NCI-H2081 (cell line): ENCODE measurements at places on chromosomes 7 and 10.

- DNase-seq, result no peak
Observed at GRCh38 chr10:62732841-62733653, 71.5 kb upstream of the ADO start.

DNA sequence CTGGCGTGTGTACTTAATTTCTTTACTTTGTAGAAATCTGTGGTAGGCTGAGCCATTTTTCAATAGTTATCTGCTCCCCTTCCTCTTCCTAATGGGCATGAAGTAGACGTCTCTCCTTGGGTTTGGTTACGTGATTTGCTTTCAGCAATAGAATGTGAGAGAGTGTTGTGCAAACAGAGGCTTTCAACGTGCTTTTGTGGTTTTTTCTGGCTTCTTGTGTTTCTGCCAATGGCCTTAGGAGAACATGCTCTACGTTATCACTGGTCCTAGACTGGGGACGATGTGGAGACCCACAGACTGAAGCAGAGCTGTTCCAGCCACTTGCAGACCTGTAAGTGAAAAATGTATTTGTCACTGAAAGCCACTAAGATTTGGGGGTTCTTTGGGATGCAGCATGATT is 107.2 kb upstream of the NPTX2 start:
- no peak for DNase-seq

- peak; percentile 62 for DNase-seq
Observed at GRCh38 chr10:29266641-29267040, 22.2 kb upstream of the LYZL1 start.

GRCh38 chr10:69446229-69446628 is 5.0 kb upstream of the TSPAN15 start:
- DNase-seq, result no peak

DNA sequence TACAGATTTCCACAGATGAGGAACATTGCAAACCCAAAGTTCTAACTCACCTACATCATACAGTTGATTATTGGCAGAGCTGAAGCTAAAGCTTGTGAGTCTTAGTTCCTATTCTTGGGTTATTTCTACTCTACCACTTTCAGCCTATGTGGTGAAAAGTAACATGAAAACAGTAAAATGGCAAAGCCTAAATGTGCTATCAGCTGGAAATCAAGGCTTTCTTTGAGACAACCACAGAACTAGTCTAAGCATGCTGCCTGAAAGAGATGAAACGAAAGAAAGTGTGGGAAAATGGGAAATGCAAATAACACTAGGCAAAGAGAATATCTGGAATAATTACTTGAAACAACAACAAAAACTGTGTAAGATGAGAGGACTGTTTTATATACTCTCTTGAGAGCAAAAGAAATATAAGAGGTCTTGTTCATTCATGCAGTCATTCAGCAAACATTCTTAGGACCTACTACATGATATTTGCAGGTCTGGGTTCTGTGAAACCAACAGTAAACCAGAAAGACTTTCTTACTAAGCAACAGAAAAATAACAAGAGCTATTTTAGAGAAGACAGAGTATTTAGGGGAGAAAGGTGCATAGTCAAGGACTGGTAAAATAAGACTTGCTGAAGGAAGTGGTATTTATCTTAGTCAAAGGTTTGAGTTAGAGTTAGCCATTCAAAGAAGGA is 437.1 kb downstream of the HTR7 start:
- no peak for DNase-seq

DNA sequence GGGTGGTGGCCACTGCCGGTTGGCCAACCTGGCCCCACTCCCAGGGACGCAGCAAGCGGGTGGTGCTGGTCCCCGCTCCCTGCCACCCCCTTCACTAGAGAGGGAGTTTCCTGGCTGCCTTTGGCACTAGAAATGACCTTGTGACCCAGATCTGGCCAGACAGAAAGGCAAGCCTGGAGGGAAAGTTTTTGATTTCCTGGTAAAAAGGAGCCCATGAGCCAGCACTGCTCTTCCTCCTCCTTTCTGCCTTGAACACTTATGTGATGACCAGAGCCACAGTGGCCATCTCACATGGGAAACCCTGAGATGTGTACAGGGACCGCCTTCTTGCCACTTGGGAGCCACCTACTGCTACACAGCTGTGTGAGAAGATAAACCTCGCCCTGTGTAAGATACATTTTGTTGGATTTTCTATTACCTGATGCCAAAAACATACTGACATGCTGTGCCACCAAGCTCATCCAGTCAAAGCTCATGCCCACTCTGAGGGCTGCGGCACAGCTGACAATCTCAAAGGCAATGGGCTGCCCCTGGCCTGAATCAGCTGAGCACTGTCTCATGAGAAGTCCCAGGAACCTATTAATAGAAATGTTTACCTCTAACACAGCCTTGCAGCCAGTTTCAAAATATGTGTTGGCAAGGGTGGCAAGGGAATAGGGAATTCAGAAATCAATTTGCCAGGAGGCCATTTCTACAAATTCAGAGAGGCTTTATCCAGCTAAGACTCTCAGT is 94.0 kb downstream of the CYTH3 start:
- DNase-seq, result no peak

- peak; percentile 0 for DNase-seq
Observed at GRCh38 chr10:123995461-123996131, 97.8 kb downstream of the CHST15 start.

- DNase-seq, result no peak
Observed at GRCh38 chr10:14431868-14432267, 101.1 kb upstream of the FRMD4A start.

- DNase-seq, result peak; percentile 95
Observed at GRCh38 chr7:135773464-135773863, 24.9 kb upstream of the FAM180A start.

GRCh38 chr10:86340991-86341260 is 25.7 kb downstream of the GRID1 start:
- DNase-seq, result no peak

- DNase-seq, result no peak
Observed at GRCh38 chr7:143967398-143967797, 12.8 kb downstream of the OR2F1 start.

DNA sequence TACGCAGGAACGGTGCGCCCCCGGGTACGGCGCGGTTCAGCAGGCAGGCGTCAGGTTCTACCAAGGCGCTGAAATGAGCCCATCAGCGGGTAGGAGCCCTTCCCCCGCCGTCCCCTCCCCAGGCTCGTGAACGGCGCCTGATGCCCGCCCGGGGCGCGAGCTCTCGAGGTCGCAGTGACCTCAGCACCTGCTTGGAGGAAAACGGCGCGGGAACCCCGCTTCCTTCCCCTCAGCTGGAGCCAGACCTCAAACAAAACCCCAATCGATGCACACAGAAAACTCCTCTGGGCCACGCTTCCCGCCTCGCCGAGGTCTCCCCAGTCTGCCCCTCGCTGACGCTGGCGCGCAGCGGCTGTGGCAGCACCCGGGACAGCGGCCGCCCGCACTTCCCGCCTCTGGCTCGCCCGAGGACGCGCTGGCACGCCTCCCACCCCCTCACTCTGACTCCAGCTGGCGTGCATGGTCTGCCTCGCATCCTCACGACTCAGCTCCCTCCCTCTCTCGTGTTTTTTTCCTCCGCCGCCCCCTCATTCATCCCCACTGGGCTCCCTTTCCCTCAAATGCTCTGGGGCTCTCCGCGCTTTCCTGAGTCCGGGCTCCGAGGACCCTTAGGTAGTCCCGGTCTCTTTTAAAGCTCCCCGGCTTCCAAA is 514 bp upstream of the GAD2 start:
- DNase-seq, result peak; percentile 75

- no peak for DNase-seq
Observed at GRCh38 chr10:114073395-114074186, 29.9 kb downstream of the ADRB1 start.

GRCh38 chr7:44128721-44129582 is 5.6 kb upstream of the POLD2 start:
- no peak for DNase-seq

DNA sequence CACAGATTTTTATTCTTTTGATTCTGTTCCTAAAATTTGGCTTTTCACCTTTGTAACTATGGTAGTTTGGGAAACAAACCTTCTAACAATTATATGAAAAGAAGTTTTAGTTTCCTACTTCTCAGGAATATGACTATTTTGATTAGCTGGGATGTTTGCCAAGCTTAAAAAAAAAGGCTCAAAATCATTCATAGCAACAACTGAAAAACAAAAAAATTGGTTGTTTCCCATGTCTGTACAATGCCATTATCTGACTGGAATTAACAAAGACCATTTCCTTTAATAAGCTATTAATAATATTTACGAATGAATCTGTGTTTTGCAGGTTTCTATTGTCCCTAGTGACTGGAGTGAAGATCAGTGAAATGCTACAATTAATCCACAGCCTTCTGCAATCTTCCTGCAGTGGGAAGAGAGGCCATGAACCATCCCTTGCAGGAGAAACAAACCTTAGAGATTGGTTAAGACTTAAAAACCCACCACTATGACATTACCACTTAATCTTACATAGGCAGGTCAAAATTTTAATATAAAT is 4.2 kb downstream of the PURB start:
- DNase-seq, result no peak

DNA sequence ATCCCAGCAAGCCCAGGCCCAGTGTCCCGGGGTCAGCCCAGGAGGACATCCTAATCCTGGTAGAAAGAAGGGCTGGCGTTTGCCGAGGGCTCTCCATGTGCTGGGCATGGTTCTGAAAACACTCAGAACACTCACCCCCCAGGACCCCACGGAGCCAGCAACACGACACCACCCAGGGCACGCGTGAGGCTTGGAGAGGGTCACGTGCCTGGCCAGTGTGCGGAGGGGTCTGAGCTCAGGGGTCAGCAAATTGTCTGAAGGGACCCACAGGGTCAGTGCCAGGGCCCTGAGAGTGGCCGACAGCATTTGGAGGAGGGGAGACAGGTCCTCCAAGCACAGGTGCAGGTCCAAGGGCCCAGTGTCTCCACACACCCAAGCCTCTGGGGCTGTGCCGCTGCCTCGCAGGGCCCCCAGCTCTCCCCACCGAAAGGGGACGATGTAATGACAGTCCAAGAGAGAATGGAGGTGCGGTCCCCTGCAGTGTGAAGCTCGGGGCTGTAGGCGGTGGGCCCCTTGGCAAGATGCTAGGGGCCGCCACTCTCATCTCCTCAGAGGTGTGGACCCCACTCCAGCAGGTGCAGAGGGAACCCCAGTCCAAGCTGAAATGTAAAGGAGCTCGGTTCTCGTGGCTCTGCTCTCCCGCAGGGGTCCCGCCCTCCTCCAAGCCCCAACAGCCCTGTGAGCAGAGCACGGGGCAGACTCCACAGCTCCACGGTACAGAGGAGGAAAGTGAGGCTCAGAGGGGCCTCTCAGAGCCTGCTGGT is 7.8 kb downstream of the FOXL3 start:
- DNase-seq, result no peak

GRCh38 chr10:22479419-22479818 is 134.1 kb downstream of the SPAG6 start:
- no peak for DNase-seq

DNA sequence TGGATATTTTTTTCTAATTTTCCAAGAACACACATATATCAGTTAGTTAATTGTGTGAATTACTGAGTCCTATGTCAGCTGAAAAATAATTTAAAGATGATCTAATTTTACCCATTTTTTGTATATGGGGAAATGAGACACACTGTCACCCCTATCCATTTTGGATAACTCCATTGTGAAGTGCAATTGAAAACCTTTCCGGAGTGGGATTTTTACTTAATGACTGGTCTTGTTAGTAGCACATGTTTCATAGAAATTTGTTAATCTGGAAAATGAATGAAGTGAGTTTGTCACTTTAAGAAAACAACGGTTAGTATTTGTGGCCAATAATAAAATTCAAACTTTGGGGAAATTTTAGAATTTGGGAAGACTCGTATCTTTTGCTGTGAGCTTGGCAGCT is 2.0 kb downstream of the GARS1 start:
- DNase-seq, result no peak

DNA sequence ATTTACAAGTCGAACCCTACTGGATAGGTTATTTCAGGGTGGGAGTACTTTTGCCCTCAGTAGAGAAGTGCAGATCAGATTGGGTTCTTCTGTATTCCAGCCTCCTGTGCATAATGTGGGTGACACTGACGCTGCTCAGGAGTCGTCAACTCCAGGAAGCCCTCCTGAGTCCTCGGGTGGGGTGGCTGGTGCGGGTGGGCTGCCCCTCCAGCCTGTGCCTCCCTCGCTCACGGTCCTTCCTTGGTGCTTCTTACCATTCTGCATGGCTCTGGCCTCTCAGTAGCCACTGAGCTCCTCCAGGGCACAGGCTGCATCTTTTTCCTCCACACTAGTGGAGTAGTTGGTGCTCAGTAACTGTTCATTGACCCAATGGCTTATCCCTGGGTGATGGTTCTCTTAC is 4.3 kb downstream of the CDH23 start:
- DNase-seq, result no peak

DNA sequence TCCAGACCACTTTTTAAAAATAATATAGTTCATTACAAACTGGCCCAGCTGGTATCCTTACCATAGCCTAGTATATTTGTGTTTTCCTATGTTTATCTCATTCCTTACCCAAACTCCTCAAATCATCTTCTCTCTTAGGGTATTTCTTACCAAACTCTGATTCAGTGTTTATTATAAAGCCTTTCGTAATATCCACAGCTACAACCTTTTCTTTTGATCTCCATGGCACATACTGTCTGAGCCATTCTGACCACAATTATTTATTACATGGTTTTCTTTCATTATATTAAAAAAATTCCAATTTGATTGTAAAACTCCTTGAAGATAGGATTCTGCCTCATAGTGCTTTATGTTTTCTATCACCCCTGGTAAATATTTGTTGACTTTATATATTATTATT is 94.2 kb downstream of the LRMDA start:
- no peak for DNase-seq

DNA sequence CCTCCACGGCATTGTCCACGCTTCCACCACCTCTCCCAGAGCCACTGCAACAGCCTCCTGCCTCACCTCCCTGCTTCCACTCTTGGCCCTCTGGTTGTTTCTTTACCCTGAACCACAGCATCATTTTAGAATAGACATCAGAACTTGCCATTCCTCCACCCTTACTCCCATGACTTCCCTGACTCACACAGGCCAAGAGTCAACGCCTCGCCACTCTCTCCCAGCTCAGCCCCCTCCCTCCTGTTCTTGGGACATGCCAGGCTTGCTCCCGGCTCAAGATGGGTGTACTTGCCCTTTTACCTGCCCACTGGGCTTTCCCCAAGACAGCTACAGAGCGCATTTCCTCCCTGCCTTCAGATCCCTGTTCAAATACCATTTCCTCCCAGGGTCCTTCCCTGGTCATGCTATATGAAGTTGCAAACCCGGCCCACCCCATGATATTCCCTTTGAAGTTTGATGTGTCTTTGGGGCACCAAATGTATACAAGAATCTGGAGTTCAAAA is 429.1 kb downstream of the RPS24 start:
- DNase-seq, result no peak

- no peak for DNase-seq
Observed at GRCh38 chr10:48940958-48941357, 1.3 kb upstream of the LRRC18 start.

DNA sequence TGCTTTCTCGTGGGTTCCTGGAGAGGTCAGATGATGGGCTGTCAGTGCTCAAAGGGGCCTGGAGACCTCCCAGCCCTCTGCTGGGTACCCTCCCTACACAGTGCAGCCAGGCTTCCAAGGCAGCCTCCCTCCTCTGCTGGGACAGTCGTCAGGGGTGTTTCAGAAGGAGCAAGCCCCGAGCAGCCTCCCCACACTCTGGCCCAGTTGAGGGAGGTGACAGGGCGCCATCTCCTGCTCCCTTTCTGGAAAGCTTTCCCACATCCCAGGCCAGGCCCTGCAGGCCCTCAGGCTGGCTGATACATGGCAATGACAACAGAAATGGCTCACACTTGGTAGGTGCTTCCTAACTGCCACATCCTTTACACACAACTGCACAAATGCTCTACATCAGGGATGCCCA is 32.1 kb downstream of the KCNMA1 start:
- DNase-seq, result no peak
